ENCODE measurements at places on chromosomes 7 and 10.

DNA sequence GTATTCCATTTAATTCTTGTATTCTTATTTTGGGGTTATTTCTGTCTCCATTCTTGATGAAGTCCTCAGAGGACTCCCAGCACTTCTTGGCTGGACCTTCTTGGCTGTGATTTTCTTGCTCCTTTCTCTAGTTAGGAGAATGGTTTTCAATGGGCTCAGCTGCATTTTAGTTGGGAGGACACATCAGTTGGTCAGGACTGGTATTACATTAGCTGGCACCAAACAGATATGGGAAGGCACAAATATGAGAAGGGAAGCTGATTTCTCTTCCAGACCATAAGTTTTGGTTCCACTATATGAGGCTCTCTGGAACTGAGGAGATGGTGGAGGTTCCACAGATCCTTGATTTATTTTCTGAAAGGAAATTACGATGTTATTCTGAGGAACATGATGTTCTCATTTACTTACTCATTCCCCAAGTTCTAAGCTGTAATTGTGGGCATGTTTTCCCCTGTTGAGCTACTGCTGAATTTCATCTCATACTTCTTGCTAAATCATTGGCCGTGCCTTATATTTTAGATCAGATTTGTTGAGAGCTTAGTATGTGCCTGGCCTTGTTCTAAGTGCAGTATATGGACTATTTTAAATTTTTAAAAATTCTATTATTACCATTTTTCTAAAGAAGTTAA, 261.0 kb downstream of the THSD7A start:
- DNase-seq = no peak

DNA sequence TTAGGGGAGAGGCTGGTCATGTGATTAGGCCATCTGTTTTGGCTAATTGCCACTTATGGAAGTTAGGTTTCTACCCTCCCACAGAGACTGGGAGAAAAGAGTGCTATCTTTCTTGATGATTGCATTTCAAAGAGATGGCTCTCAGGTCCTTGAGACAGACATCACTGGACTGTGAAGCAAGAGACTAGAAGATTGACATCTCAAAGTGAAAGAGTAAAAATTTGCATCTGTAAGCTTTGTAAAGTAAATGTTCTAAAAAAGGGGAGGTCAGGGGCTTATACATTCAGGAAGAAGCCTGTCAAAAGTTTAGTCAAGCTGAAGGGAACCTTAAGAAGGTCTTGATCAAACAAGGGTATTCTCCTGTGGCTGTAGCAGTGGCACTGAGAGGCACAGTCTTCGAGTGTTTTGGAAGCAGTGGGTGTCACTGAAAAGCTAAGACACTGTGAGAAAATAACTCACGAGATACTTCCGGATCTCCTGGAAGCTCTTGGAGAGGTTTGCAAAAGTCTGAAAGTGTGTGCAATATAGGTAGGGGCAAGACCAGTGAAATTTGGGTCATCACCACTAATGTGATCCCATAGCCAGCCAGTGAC, 342.1 kb downstream of the PHF14 start:
- no peak for DNase-seq

DNA sequence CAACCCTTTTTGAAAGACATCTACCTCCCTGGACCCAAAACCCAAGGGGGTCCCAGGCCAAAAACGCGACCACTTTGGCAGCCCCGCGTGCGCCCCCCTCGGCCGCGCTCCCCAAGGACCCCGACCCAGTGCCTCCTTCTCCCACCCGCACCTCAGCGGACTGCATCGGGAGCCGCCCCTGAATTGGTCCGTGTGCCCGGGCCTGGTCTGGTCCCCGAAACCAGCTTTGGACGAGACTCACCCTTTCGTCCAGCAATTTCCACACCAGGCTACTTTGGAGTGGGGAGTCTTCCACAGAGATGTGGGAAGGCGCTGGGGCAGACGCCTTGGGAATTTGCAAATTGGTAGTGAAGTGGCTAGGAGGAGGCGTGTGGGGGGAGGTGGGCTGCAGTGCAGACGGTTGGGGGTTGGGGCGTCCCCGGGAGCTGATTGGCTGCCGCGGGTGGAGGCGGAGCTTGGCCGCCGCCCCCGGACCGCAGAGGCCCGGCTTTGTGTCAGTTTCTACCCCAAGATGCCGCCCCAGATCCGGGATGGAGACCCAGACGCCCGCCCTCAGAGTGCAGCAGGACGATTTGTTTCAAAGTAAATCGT, 16.9 kb downstream of the TCAF1 start:
- no peak for DNase-seq

DNA sequence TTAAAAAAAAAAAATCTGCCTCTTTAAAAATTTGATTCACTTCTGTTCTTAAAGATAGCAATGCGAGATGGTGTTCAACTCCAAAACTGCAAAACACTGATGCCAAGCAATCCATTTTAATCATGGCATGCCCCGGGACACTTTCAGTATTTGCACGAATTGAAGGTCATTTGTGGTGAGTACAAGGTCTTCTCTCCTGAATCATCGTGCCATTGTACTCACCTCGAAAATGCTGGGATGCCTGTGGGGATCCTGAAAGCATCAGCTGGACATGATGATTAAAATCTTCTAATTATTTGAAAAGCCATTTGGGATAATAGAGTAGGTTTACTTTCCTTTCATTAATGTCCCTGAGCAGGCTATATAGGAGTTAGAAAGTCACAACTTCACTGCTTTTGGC, 125.1 kb upstream of the NRP1 start:
- DNase-seq = no peak

DNA sequence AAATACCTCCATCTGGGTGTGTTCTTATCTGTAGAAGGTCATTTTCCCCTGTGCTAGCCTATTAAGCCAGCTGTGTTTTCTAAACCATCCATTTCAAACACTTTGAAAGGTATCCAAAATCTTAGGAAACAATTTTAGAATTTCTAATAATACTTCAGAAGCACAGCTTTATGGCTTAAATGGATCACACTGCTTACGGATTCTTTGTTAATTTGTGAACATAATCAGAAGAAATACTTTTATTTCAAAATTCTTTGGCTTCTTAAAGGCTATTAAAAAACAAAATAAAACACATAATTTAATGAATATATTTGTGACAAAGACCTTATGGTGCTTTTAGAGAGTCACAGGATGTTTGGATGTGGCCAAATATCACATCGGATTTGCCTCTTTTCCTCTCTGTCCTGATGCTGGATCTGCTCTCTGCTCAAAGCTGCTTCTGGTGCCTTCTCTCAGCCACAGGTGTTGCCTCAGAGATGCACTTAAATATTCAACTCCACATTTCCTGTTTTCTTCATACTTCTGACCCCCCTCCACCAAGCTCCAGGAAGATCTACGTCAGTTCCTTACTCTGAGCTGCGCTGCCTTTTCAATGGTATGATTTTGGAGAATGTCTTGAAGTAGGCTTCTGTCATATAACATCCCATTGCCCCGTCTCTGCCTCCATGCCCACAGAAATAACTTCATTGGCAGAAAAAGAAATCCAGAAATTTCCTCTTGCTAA, 230.6 kb downstream of the MLLT10 start:
- DNase-seq = no peak

- no peak for DNase-seq
Observed at GRCh38 chr10:109327266-109327665, 596.0 kb downstream of the XPNPEP1 start.

GRCh38 chr10:25502453-25502852, 327.7 kb downstream of the GPR158 start:
- no peak for DNase-seq

DNA sequence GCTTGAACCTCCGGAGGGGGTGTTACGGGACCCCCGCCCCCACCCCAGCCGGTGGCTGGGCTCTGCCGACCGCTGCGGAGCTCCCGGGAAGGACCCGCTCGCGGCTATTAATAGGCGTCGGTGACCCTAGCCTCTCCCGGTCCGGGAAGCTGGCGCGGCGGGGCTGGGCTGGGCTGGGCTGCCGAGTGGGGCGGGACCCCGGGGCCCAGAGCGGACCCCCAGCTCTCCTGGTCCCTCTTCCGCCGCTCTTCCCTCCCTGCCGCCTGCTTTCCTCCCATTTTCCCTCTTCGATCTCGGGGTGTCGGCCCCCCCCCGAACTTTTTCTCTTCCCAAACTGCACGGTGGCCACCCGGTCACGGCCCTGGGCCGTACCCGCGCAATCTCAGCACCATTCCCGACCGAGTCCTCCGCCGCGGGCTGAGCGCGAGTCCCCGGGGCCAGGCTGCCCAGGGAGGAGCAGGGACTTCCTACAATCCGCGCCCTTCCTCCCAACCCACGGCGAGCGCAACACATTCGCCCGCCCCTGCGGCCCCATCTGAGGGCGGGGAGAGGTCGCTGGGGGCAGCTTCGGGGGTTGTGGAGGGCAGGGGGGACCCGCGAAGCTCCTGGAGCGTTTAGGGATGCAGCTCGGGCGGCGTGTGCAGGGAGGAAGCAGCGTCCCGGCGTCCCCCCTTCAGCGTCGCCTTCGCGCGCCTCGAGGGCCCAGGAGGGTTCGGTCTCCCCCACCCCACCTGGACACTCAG, 3.1 kb upstream of the ELFN1 start:
- DNase-seq = no peak

DNA sequence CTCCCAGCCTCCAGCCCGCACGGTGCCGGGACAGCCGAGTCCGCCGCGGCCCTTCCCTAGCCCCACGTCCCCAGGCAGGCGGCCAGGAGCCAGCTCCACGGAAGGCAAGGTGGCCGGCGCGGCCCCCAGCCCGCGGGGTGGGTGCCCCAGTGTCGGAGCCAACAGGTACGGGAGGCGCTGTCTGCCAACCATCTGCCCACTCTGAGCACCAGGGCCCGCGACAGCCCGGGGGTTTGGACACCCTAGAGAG, 75.8 kb downstream of the CALN1 start:
- DNase-seq = no peak

DNA sequence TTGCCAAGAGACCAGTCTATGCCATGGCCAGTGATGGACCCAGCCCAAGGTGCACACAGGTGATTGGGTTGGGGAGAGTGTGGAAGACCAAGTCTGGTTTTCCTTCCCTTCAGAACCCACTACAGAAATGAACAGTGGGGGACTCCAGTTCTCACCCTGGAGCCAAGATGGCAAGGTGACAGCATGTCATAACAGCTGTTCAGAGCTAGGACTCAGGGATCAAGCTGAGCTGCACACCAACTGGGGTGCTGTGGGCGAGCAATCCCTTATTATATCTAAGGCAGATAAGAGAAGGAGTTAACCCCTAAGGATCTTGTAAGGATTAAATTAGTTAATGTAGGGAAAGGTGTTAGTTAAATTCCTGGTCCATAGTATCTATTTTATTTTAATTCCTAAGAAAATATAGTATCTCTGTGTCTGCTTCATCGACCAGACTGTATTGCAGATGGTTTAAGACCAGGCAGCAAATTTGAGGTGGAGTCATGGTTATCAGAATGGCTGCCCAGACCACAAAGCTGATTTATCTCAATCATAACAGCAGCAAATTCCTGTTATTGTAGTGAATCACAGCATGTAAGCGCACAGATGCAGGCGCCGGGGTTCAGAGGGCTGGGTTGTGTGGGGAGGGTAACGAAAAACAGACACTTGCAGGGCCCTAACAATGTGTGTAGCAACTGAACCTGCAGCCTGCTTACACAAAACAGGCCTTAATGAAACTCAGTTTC, 208.7 kb upstream of the ZNF32 start:
- no peak for DNase-seq

GRCh38 chr7:151891753-151892152, 14.8 kb upstream of the PRKAG2 start:
- DNase-seq = no peak

DNA sequence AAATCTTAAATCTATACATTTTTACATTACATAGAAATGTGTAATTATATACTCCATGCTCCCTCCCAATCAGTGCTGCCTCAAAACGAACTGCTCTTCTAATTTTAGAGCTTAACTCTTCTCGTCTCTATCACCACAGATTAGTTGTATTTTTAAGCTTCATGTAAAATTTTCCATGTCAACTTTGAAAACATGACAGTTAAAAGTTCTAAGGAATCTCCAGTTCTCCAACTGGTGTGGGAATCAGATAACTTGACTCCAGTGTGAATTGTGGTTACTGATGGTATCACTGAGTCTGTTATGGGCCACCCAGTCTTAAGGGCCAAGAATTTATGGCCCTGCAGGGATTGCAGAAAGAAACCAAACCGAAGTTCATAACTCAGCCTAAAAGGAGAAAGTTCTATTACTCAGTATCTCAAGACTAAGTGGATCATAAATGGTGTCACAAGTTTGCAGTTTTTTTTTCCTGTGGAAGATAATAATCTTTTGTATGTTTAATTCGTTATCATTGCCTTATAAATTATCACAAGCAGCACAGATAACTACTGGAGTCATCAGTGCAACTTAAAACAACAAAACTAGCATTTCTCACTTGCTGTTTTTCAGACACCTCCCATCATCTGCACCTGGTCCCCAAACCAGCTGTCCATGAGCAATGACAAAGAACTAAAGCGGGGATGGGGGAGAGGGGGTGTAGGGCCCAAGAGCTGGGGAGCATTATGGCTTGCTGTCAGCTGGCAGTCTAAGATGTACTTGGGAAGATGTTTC, 31.5 kb upstream of the KMT2E start:
- DNase-seq = no peak

- DNase-seq = no peak
Observed at GRCh38 chr10:123922126-123922525, 30.5 kb upstream of the CPXM2 start.

- no peak for DNase-seq
Observed at GRCh38 chr7:105055621-105056020, 41.6 kb downstream of the KMT2E start.

DNA sequence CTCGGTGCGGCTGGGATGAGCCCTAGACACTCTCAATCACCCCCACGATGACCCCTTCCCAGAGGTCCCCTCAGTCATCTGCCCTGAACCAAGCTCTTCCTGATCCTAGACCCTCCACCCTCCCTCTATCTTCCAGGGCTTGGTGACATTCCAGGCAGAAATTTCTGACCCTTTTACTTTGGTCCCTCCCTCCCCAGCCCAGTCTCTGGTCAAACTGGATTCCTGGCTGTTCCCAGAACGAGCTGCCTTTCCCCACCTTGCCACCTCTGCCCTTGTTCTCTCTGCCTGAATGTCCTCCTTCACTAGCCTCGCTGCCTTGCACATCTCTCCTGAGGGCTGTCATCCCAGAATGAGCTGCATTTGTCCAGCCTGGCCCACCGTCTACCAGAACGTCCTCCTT, 1.3 kb upstream of the CLDN4 start:
- DNase-seq = no peak

DNA sequence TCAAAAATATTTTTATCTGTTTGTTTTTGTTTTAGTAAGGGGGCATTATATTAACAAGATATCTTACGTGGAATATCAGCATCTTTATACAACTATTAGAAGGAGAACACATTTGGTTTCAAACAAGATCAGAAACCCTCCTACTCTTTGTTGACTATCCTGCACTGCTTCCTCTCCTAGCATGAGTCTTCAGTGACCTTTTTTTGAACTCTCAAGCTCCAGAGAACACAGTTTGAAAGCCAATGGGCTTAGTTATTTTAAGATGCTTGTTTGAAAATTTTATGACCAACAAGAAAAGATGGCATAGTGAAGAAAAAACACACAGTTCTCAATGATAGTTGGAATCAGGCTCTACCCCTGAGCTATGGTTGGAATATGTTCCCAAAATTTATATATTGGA, 37.2 kb upstream of the RTKN2 start:
- DNase-seq = no peak
